ENCODE measurements at places on chromosomes 2 and 18. TPM values are rescaled to one million over a fixed set of nuclear protein-coding genes. Genes with fewer than 3 reads are reported as not detected.

CROCC2 gene
- not detected for total RNA-seq

DNA sequence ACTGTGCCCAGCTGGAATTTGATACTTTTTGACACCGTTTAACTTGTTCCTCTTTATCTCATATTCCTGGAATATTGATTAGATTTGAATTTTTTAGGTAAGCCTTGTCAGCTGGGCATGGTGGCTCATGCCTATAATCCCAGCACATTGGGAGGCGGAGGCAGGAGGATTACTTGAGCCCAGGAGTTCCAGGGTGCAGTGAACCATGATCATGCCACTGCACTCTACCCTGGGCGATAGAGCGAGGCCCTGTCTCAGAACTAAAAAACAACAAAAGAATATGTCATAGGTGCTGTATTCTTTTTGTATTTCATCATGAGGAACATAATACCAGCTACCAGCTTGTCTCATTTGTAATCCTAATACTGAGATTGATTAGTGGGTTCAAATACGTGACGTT is 90.3 kb downstream of the ZNF532 start:
- no peak for DNase-seq

- DNase-seq = peak; percentile 50
These were observed 55.8 kb downstream of the TSN start for GRCh38 chr2:121810959-121811853.

GRCh38 chr2:236943841-236944513 is 141.7 kb upstream of the COPS8 start:
- DNase-seq = no peak

DNA sequence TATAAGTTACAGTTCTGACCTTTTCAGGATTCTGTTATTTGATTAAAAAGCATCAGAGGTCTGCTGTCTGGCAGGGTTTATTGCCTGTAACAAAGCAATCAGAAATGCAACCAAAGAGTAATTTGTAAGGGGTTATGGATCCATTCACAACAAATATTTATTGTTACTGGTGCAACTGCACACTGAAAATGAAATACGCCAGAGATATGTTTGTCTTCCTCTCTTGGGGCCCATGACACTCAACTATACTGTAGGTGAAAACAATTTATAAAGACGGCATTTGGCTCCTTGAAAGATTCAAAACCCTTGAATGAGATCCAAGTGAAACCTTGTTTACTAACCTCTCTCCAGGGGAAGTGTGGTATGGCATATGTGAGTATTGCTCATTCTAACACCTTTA is 452.2 kb downstream of the MBD2 start:
- no peak for DNase-seq

DNA sequence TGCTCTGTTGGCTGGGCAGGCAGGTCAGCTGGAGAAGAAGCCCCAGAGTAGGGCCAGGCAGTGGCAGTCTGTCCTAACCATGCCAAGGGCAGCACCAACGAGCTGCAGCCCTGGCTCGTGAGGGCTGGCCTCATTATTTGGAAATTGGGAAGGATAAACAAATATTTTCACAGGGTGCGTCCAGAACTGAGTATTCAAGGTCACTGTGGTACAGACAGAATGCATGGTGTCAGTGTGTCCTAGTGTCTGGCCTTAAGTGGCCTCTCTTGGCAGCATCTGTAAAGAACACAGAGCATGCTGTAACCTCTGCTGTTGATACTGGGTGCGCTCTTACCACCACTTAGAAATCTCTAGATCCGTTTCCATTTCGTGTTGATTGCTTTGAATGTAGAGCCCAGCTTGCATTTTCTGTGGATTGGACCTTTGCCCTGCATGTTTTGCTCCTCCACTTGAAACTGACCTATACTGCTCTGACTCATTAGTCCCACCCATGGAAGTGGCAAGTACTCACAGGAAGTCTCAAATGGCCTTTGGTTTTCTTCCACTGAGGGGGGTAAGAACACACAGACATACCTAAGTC is 88.2 kb downstream of the GREB1L start:
- no peak for DNase-seq

DNA sequence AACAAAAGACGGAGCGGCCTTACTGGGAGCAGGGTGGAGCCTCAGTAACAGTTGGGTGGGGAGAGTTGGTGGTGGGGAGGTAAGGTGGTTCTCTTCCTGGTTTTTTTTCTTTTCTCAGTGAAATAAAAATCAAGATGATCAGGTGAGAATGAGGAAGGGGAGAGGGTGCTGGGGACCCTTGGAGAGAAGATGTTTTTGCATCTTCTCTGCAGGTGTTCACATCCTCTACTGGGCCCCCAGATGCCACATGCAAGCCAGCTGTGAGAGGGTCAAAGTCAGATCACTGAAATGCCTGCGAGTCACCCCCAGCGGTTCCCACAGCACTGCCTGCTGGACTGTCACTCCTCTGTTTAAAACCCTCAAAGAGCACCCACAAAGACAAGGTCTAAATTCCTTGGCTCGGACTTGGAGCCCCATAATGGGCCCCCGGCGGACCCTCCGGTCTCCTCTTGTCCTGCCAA is 69.8 kb upstream of the FHL2 start:
- no peak for DNase-seq

Data from urinary bladder (tissue), 4 donors.